ENCODE measurements at places on chromosomes 5 and 9.

- DNase-seq, result peak; percentile 75
Observed at GRCh38 chr5:43555895-43556606, 826 bp downstream of the PAIP1 start.

DNA sequence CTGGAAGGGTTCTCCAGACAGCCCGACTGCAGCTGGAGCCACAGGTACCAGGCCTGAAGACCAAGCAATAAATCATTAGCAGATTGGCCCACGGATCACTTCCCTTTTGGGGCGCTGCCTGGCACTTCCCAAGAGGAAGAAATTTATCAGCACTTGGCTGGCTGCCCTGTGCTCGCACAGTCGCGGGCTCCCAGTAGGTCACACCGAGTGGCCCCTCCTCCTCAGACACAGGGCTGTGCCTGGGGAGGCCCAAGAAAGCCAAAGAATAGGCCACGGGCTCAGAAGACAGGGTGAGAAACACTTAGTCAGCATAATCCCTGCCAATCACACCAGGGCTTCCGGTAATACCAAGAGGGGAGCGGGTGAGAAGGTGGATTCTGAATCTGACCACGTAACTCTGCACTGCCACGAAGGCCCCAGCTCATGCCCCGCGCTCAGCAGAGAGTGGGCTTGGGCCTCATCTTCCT is 115.7 kb upstream of the MSX2 start:
- peak; percentile 70 for DNase-seq

- DNase-seq, result no peak
Observed at GRCh38 chr5:174189654-174190541, 144.4 kb downstream of the NSG2 start.

DNA sequence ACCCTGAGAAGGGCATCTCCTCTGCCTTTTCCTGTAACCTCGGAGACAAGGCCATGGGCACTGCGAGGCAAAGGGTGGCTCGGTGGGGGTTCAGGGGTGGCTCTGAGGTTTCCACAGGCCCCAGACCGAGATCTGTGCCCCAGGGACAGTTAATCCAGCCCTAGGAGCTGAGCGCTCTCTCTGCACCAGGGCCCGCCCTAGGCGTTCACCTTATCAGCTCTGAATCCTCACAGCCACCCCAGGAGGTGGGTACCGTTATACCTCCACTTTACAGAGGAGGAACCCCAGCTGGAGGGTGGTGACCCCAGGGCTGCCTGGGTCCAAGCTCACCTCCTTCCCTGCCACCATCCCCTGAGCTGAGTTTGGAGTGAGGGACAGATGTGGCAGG is 2.3 kb upstream of the ENG start:
- DNase-seq, result peak; percentile 83

- no peak for DNase-seq
Observed at GRCh38 chr9:4585135-4585534, 77.0 kb upstream of the PLPP6 start.

DNA sequence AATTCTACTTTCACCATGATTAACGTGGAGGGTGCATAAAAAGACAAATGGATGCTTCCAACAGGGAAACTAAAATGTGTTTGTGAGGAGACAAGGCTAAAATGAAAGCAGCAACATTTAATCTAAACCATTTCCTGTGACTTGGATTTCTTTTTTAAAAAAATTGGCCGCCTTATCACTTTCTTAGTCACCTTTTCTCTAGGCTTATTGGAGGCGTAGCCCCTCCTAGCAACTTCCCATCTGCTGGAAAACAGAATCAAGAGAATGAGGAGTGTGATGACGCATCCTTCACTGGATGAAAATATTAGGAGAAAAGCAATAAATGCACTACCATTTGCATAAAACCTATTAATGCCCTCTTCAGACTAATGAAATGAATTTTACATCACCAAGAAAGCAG is 791 bp upstream of the GPR150 start:
- DNase-seq, result peak; percentile 9

DNA sequence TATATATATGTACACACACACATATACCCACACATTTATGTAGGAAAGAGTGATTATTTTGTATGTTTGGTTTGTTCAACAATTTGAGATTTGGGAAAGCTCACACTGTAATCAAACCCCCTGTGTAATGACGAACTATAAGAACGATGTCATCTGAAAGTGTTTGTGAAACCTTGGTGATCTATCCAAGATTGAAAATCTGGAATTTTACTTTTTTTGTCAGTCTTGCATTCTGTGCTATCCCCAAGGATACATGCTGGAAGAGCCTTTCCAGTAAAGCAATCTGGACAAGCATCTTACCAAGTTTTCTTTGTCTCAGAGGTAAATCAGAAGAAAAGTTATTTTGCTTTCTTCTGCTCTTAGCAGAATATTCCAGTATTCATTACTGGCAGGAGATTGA is 23.3 kb downstream of the SGCD start:
- no peak for DNase-seq

- DNase-seq, result no peak
Observed at GRCh38 chr9:117465706-117466105, 50.8 kb upstream of the ASTN2 start.
